ENCODE measurements at places on chromosomes 11 and 22.
A peak's percentile ranks its signal among the peaks of the same experiment; 100 is the strongest.

GRCh38 chr22:37020192-37020479 is 594 bp downstream of the MPST start:
- DNase-seq: no peak

DNA sequence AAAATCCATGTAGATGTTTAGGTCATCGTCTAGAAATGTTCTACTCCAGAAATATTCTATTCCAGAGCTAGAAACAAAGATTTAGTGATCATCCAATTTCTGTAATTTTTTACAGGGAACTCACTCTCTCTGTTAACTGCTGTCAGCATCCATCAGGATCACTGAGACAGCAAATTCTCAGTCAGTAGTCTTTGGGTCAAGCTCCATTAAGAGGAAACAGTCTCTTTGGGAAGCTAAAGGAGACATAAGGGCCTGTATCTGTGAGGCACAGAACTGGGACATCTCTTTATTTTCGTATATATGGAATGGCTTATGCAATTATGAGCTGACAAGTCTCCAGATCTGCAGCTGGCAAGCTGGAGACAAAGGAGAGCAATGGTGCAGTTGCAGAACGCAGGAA is 48.3 kb downstream of the PIK3C2A start:
- no peak for DNase-seq

DNA sequence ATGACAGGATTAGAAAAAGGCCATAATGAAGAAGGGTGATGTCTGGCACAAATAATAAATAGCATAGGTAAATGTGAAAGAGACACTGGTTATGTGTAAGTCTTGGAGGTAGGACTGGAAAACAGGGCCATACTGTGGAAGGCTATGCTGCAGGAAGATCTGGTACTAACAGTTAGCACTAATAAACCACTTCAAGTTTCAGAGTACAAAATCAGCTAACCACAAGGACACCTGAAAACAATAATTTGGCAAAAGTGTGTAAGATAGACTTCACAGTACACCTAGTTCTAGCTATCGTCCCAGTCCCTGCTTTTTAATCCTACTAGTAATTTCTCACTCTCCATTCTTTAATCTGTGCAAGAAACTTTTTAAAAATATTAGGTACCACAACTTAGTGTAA is 44.3 kb downstream of the CWF19L2 start:
- DNase-seq: no peak

DNA sequence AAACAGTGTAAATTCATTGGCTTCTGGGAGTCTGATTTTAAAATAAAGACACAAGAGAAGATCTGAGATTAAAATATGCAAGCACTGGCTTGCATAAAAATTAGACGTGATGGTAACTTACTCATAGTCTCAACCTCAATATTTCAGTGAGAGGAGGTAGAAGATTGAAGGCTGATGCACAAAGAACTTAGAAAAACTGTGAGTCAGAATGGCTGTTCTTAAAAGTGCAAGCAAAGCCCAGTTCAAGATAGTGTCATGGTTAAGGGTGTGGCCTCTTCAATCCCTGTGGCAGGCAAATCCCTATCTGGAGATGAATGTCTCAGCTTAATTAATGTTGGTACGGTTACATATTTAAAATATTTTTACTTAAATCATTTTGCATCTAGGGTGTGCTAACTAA is 33.6 kb upstream of the FIBIN start:
- DNase-seq: no peak

GRCh38 chr11:129639300-129639699 is 176.3 kb upstream of the TMEM45B start:
- no peak for DNase-seq

DNA sequence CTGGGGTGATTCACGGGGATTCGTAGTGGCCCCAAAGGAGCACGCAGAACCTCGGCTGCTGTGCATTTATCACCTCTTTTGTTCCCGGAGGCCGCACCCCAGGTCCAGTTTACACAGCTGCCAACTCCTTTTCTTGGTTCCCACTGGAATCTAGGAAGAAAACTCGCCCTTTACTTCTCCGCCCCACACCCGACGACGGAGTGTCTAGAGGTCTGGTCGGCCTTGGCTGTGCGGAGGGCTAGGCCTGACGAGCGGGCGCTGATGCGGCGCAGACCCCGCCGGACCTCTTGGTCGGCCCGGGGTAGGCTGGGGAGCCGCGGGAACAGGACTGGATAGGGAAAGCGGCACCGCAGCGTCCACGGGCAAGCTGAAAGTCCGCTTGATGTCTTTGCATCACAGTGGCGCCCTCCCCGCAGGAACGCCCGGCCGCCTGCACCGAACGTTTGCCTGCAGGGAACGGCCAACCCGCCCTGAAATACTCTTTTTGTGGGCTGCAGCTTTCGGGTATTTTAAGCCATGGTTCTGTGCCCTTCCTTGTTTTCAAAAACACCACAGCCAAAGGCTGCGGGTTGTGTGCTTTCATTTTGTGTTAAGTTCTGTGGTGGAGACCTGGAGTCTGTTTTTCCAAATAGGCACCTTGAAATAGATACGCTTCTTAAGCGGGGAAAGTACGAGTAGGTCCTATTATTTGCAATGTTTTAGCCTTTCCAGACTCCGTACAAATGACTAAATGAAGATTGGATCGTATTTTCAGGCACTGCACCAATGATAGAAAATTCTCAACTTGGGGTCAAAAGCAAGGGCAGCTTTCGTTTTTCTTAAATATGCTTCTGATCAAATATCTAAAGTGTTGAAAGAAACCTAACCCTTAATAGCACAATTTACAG is 829 bp upstream of the ZBED5 start:
- DNase-seq: peak; percentile 20
